ENCODE measurements at places on chromosomes 7 and 10.

- DNase-seq = no peak
Measured at GRCh38 chr7:41996381-41997035, 240.5 kb downstream of the GLI3 start.

DNA sequence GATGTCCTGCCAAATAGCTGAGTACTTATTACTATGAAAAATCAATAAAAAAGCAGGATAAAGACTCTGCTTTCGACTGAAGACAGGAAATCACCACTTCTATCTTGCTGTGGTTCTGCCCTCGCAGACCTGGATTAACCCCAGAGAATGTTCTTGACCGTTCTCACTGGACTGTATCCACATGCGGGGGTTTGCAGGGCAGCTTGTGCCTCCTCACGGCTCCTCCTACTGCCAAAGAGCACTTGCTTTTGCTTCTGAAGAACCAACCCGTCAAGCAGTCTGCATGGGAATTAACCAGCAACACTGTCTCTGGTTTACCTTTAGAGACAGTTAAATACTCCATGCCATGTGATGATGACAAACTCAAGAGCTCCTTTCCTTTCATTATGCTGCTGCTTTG is 184.0 kb downstream of the GFRA1 start:
- DNase-seq = no peak

GRCh38 chr7:120742372-120742771 is 115.6 kb downstream of the TSPAN12 start:
- DNase-seq = peak; percentile 43

DNA sequence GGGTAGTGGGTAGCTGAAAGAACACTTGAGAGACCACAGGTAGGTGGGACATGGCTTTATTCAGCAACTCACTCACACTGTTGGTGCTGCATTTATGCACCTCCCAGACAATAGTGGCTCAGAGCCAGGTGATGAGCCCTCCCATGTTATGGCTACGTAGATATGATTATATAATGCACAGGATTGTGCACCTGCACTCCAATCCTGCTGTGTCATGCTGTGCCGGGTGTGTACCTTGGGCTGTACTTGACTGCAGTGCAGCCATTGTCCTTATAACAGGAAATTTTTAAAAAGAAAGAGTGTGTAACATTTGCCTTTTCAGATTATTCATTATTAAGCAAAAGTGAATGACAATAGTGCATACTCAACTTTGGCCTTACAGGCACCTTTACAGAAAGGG is 366.1 kb upstream of the BMPER start:
- no peak for DNase-seq

- no peak for DNase-seq
Measured at GRCh38 chr7:3282457-3282856, 18.6 kb upstream of the SDK1 start.

GRCh38 chr10:59825932-59826331 is 72.7 kb upstream of the MRLN start:
- DNase-seq = no peak

- peak; percentile 41 for DNase-seq
Measured at GRCh38 chr10:99431190-99431760, 851 bp upstream of the GOT1 start.

GRCh38 chr10:5195727-5196374 is 786 bp upstream of the AKR1C4 start:
- DNase-seq = no peak

GRCh38 chr7:155132431-155132830 is 62.3 kb downstream of the HTR5A start:
- DNase-seq = no peak
